NCI-H2107 (cell line): ENCODE measurements at places on chromosomes 1 and 21.

DNA sequence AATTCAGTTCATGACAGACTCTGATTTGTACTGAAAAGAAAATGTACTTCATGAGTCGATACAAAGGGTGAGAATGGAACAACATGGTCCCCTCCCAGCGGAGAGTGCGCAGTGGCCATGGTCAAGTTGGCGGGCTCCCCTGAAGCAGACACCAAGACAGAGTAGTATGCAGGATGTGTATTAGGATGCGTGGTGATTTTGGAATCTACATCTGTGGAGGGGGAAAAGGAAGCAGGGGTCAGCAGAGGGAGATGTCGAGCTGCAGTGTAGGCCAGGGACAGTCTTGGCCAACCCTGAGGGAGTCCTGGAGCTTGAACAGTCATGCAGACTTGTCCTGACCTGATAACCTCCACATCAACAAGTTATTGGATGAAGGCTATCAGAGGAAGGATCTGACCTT is 481.0 kb downstream of the OMA1 start:
- DNase-seq: no peak

DNA sequence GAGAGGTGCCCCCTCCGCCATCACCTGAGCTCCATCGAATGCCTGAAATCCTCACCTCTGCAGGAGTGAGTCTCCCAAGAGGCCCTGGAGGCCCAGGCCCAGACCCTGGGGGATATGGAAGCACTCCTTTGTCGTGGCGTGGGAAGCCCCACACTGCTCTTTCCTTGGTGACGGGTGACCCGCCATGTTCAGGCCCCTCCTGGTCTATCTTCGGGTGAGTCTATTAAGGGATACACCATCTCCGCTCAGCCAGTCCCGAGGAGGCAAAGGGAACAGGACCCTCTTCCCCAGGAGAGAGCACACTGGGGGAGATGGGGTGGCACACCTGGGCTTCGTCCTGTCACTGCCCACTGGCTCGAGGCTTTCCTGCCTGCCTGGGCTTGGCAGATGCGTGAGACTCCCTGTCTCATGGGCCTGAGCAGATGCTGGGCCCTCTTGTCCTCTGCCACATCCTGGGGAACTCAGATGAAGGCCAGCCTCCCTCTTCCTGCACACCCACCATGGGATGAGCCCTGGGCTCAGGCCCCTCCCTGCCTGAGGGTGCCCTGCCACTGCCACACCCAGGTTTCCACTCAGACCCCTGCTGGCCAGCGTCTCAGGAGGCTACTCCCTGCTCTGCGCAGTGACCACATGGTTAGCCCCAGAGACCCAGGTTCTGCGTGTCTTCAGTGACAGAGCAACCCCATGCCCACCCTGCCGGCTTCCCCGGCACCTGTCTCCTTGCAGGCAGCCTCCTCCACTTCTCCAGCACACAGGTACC is 3.8 kb upstream of the NPHP4 start:
- no peak for DNase-seq

GRCh38 chr1:25199819-25200620 is 32.3 kb downstream of the SYF2 start:
- no peak for DNase-seq

DNA sequence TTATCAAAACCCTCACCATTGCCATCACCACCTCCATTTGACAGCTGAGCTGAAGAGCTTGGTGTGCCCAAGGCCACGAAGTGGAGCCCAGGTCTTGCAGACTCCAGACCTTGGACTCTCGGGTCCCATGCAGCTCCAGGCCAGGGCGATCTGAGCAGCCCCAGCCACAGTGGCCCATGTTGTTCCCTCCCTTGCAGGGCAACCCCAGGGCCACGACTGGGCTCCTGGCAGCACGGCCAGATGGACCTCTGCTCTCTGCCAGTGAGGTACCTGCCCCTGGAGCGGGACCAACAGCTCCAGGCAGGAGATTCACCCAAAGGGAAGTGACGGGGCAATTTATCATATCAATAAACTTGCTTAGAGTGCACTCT is 182.7 kb upstream of the VAMP3 start:
- DNase-seq: no peak

DNA sequence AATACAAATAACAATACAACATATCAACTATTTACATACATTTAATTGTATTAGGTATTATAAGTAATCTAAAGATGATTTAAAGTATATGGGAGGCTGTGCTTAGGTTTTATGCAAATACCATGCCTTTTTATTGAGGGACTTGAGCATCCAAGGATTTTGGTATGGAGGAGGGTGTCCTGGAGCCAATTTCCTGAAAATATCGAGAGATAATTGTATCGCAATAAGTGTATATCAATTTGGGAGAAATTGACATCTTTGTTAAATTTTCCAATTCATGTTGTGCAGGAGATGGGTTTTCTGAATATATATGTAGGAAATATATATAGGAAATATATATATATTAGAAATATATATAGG is 63.5 kb downstream of the ATP1A1 start:
- no peak for DNase-seq

DNA sequence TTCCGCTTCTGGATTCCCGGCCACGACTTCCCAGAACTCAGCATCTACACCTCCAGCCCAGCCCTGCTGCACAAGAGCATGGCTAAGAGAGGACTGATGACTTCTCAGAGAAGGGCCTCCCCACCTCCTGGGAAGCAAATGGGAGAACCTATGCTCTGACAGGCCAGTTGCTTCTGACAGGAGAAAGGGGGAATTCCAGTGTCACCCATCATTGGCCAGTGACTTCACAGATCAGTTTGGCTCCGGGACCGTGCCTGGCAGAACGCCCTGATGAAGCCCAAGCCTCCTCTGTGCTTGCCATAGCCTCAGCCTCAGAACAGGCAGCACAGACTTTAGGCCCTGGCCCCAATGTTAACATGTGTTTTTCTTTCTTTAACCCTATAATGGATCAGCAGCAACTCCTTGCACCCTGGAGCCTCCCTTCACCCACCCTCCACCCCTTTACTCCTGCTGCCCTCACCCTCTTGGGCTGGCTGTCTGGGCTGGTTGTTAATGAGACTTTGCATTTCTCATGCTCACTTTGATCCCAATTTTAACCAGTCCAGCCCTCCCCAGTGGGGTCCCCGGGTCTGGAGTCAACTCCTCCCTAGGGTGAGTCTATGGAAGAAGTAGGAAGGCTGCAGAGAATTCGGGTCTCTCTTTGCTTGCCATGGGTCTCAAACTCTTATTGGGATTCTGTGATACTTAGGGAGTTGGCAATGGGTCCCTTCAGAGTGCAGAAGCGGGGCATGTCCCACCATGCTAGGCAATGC is 42.7 kb upstream of the SLC30A1 start:
- DNase-seq: no peak

GRCh38 chr1:150554086-150554452 is 4.9 kb downstream of the ADAMTSL4 start:
- DNase-seq: no peak

GRCh38 chr1:4253935-4254334 is 353.9 kb upstream of the C1orf174 start:
- DNase-seq: no peak

DNA sequence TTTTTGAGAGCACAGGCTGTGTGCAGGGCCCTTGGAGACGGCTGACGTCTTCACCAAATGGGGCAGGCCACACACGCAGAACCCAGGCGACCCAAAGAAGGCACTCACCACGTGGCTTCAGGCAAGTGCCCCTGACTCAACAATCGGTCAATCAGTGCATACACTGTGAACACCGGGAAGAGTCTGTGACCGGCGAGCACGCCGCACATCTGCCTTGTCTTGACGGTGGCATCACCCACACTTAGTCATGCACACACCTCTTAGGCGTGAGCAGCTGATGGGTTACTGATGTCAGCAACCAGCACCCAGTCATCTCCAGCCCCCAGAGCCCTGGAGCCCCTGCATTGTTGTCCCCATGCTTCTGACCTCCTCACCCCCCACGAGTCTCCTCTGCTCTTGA is 4.9 kb upstream of the LRRC3 start:
- no peak for DNase-seq

DNA sequence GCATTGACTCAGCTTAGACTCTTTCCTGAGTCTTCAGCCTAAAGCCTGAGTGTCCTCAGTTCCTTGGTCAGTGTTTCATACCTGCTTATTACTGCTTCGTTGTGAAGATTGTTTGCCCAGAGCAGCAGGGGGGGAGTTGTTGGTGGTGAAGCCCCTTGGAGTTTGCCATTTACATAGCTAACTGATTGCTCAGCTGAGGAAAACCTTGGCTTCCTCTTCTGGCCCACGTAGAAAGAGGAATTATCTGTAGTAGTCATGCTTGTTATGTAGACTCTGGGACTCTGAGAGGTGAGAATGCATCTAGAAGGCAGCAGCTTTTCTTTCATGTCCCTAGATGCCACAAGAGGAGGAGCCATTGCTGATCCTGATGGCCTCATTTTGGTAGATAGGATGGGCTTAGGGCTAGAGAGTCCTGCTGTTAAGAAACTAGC is 125.9 kb downstream of the MAST2 start:
- no peak for DNase-seq

DNA sequence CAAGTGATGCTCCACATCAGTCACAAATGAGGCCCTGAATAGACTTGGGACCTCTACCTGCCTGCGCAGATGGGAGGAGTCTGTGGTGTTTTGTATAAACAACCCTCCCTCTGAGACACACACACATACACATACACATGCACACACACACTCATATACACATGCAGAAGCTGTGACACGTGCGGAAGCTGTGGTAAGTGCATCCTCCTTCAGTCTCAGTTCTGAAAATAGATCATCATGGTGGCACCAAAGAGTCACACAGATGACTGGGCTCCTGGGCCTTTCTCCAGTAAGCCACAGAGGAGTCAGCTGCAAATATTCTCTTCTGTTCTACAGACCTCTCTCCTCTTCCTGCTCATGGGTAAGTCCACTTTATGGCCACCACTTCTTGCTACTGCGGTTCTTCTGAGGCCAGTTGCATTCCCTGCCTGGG is at the start of gene LY9:
Gene LY9, plus strand, starts transcription at position 224 of the 433 bp plus-strand sequence. Its CDS starts 14 bp downstream, at position 238.
- DNase-seq: no peak

DNA sequence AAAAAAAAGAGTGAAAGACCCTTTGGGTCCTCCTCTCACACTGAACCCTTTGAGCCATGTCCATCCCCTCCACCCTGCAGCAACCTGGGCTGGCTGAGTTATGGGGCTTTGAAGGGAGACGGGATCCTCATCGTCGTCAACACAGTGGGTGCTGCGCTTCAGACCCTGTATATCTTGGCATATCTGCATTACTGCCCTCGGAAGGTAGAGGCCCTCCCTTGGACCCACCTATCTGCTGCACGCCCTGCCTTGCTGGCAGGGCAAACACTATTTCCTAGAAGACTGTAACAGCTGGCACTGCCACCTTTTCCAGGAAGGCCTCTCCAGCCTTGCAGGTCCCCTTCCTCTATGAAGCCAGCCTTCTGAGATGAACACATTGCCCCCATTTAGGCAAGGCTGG is 1.1 kb downstream of the SLC50A1 start:
- DNase-seq: no peak

- DNase-seq: no peak
Observed at GRCh38 chr1:168739908-168740307, 10.9 kb upstream of the DPT start.

DNA sequence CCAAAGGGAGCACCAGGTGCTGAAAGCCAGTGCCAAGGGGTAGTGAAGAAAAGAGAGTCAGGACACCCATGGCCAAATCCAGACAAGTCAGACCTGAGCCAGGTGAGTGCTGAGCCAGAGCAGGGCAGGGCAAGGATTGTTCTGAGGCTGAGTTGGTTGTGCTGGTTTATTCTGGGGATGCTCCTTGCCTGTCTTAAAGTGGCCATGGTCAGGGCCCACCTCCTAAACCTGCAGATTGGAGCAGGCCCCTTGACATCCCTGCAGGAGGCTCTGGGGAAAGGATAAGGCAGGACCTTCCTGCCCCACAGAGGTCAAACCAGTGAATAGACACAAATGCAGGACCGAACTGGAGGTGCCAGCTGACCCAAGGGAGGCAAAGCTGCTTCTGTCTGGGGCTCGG is 138.4 kb downstream of the HIVEP3 start:
- no peak for DNase-seq

- no peak for DNase-seq
Observed at GRCh38 chr1:192573499-192573898, 2.1 kb upstream of the RGS1 start.

DNA sequence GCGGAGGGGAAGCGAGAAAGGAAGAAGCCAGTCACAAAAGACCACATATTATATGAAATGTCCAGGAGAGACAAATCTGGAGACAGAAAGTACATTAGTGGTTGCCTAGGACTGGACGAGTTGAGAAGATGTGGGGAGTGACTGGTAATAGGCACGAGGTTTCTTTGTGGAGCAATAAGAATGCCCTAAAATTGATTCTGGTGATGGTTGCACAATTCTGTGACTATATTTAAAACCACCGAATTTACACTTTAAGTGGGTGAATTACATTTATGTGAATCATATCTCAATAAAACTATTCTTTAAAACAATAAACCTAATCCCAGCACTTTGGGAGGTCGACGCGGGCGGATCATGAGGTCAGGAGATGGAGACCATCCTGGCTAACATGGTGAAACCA is 63.1 kb downstream of the ZNF281 start:
- DNase-seq: no peak
